ENCODE measurements at places on chromosomes 6 and 20. TPM values are rescaled to one million over a fixed set of nuclear protein-coding genes. Genes with fewer than 3 reads are reported as not detected.
A peak's percentile ranks its signal among the peaks of the same experiment; 100 is the strongest.

GRCh38 chr6:33171016-33171879 is 21.0 kb downstream of the COL11A2 start:
- no peak overlapping the region for H3K27ac ChIP-seq
- no peaks in the 10 kb centered on the region for H3K36me3 ChIP-seq
- no peak overlapping the region for H3K4me3 ChIP-seq
- no peaks in the 10 kb centered on the region for H3K27me3 ChIP-seq
- DNase-seq: no peak
- H3K4me1 ChIP-seq: no peaks in the 10 kb centered on the region

Gene KIF25
- total RNA-seq: not detected

Gene ZFAND3
- 42.0 TPM for total RNA-seq

Gene IPCEF1
- total RNA-seq: 1.2 TPM

GRCh38 chr20:36105711-36106226 is 48.8 kb upstream of the EPB41L1 start:
- peak; percentile 65 for DNase-seq
- H3K27me3 ChIP-seq: no peaks in the 10 kb centered on the region
- H3K4me3 ChIP-seq: no peak overlapping the region
- H3K36me3 ChIP-seq: no peaks in the 10 kb centered on the region
- peak overlapping the region; percentile 50 for H3K27ac ChIP-seq
